ENCODE measurements at places on chromosomes 11 and 22.

DNA sequence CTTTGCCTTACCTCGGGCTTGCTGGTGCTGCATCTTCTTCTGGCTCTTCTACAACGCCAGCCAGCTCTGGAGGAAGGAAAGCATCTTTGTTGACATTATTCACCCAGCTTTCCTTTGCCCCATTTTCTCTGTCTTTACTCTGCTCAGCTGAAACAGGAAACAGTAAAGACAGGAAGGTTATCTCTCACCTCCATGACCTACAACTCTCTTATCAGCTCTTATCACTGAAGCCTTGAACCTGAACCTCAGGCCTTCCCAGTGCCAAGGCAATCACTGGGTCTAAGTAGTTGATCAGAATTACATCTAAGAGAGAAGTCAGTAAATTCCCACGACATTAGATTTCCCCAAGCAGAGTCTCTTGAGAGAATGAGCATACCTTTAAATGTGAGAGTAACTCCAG lies 59.6 kb upstream of the CCDC89 start:
- DNase-seq, result no peak

DNA sequence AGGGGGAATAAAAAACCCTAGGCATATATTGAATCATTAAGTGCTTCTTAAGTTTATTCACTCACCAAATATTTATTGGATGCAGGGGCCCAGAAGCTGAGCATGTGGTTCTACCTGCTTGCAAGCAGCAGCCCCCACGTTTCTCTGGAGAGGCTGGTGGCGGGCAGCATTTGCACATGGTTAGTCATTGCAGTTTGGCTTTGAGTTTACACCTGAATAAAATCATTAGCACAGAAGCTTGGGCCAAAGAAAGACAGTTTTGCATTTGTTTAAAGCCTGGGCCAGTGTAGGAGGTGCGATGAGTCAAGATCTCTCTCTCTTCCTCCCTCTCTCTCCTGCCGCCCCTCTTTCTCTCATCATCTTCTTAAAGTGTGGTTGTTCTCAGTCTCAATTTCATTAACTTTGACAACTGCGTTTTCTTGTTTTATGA lies 72.6 kb downstream of the C22orf31 start:
- DNase-seq, result no peak

- no peak for DNase-seq
Measured at GRCh38 chr11:133681901-133682300, 149.6 kb upstream of the OPCML start.

- peak; percentile 8 for DNase-seq
Measured at GRCh38 chr11:32817181-32817851, 12.4 kb upstream of the PRRG4 start.

DNA sequence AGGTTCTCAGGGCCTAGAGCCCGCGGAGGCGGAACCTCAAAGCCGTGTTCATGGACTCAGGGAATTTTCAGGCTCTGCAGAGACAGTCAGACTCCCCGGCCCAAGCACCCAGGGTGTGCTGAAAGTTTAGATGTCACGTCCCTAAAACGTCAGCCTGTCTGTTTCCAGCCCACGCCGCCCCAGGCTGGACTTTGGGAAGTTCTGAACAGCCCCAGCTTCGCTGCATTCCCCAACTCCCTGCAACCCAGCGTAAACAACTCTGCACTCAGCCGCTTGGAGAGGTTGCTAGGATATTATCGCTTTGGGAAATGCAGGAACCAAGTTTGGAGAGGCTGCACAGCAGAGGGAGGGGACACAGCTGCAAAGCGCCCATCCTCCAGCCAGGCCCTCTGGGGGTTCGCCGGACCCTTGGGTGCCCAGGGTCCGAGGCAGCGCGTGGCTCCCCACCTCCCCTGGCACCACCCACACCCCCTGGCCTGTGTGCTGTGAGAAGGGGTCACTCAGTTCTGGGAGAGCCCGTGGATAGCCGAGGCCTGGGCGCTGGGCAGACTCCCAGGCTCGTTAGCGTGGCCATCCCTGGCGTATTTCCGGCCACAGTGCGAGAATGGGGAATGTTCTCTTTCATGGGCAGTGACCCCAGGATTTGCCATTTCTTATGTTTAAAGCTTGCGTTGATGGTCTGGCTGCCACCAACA lies 120.5 kb upstream of the FGF3 start:
- no peak for DNase-seq

- no peak for DNase-seq
Measured at GRCh38 chr11:59117774-59118173, 10.7 kb downstream of the FAM111B start.

All from fibroblast of skin of abdomen (primary cell).